ENCODE measurements at places on chromosomes 12 and 14.

DNA sequence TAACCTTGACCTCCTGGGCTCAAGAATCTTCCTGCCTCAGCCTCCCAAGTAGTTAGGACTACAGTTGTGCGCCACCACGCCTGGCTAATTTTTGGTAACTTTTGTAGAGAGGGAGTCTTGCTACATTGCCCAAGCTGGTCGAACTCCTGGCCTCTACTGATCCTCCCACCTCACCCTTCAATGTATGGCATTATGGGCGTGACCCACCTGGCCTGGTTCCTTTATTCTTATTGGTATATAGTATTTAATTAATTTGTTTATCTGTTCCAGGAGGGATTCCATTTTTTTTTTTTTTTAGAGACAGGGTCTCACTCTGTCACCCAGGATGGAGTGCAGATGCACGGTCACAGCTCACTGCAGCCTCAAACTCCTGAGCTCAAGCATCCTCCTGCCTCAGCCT is 40.9 kb upstream of the EAPP start:
- DNase-seq: no peak

DNA sequence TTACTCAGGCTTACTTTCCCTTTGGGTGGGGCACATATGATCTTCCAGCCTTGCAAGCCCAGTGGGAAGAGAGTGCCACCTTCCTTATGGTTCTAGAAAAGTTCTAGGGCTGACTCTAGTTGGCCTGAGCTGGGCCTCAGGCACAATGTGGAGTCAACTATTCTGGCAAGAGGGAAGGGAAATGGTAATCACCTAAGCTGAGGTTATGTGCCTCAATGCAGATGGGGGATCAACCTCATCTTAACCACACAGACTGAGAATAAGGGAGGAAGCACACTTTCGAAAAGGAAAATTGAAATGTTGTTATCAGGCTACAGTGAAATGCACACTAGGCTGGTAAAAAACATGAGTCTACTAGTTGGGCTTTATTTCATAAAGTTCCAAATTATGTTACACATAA is 77.5 kb upstream of the RMST start:
- no peak for DNase-seq

GRCh38 chr14:68814539-68815297 is 21.9 kb upstream of the ZFP36L1 start:
- no peak for DNase-seq

DNA sequence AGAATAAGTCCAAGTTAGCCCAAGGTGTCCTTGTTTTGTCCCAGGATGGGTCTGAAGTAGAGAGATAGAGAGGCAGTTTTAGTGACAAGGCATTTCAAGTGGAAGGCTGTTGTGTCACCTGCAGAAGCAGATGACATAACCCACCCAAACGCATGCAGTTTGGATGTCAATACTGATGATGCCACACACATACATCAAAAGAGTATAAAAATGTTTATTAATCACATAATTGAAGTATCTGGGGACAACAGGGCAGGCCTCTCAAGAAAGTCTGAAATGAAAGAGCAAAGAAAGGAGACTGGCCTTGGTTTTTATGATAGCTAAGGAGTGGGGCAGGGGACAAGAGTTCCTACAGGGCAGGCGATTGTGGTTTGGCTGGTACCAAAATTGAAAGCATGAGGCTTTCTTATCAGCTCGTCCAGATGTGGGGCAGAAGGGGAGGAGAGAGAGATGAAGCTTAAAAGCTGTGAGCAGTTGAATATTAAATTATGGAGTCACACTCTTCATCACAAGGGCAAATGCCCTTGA is 78.4 kb upstream of the TSPAN8 start:
- DNase-seq: no peak

GRCh38 chr12:57242691-57243454 is 8.1 kb downstream of the STAC3 start:
- DNase-seq: no peak

- DNase-seq: no peak
These were observed 29.0 kb downstream of the PDE6H start for GRCh38 chr12:15001733-15002382.

Data from stimulated activated CD4-positive, alpha-beta T cell treated with anti-CD3 and anti-CD28 coated beads, TNF-alpha, amount 100 ng/mL, for 4 hours (primary cell).